ENCODE measurements at places on chromosomes 5 and 9.
A peak's percentile ranks its signal among the peaks of the same experiment; 100 is the strongest.

DNA sequence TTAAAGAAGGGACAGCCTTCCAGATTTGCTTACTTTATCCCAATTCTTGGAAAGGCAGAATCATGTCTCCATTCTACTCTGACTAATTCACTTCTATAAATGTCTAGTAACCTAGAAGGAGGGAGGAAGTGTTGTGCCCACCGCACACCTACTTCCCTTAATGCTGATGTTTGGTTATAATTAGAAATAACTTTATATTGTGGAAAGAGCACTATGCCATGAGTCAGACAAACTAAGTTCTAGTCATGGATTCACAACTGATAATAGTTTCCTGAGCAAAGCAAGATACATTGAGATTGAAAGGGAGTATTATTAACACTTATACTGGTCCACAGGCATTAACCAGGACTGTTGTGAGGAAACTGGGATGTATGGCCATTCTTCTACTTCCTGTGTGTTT, 345.9 kb upstream of the RPS23 start:
- no peak for DNase-seq

DNA sequence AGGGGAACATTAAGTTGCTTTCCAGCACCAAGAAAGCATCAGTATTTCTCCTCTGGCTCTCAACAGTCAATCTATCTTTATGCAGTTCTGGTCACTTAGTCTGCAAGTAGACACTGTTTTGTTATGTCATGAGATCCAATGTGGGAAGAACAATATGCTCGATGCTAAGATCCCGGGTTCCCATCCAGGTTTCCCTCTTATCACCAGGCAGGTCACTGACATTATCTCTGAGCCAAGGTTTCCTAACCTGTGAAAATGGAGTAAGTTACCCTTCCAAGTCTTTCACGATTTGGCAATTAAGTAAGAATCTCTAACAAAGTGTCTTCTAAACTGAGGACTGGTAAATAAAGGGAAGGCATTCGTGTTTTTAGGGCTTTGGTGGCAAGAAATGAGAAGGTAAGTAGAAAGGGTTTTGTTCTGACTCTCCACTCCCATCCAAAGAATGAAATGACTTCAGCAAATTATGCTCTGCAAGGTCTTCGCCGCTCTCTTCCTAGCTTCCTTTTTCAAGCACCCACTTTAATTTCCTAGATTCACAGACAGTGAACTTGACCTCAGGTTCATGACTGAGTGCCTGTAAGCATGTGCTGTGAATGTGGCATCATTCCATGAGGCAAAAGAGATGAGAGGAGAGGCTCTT, 86.4 kb downstream of the DCP2 start:
- no peak for DNase-seq

DNA sequence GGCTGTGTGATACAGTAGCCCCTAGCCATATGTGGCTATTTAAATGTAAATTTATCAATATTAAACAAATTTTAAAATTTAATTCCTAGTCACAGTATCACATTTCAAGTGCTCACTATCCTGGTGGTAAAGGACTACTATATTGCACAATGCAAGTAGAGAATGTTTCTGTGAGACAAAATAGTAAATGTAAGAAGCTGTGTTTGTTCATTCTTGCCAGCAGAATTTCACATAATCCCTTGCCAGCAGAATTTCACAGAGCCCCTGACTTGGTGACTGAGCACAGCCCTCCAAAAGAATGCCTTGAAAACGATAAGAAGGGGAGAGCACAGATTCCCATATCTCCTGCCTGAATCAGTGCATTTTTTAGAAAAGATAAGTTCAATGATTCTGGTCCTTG, 75.9 kb upstream of the SELENOP start:
- DNase-seq = no peak

GRCh38 chr9:124662561-124662960, 108.5 kb downstream of the NR6A1 start:
- no peak for DNase-seq

- no peak for DNase-seq
Measured at GRCh38 chr5:16757989-16758501, 141.2 kb upstream of the RETREG1 start.

DNA sequence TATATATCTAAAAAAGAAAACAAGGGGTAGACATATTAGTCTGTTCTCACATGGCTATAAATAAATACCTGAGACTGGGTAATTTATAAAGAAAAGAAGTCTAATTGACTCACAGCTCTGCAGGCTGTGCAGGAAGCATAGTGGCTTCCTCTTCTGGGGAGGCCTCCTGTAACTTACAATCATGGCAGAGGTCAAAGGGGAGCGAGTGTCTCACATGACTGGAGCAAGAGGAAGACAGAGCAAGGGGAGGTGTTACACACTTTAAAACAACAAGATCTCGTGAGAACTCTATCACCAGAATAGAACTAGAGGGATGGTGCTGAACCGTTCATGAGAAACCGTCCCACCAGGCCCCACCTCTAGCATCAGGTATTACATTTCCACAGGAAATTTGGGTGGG, 616.8 kb downstream of the TLE4 start:
- no peak for DNase-seq

GRCh38 chr5:2047341-2047927, 164.7 kb upstream of the IRX4 start:
- DNase-seq = no peak

- no peak for DNase-seq
Measured at GRCh38 chr5:180704362-180704761, 35.5 kb downstream of the OR2Y1 start.

- DNase-seq = no peak
Measured at GRCh38 chr9:133703591-133704399, 34.4 kb downstream of the SARDH start.

GRCh38 chr9:124377551-124378406, 37.5 kb downstream of the PSMB7 start:
- DNase-seq = no peak

DNA sequence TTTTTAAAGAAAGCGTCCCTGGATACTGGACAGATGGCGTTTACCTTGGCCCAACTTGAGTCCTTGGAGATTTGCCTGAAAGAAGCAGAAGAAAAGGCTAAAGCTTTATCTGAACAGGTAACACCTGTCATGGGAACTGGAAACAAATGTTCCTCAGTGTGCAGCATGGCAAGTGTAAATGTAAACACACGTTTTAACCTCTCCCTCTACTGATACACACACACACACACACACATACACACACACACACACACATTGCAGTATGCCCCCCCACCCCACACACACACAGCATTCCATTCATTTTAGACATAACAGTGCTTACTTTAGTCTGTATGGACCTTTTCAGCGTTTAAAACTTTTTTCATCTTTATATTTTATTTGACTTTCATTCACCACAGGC, 51.1 kb downstream of the CCDC192 start:
- DNase-seq = no peak

- no peak for DNase-seq
Measured at GRCh38 chr5:6606884-6607558, 25.8 kb downstream of the NSUN2 start.

- no peak for DNase-seq
Measured at GRCh38 chr5:65967288-65968066, 41.1 kb downstream of the ERBIN start.

DNA sequence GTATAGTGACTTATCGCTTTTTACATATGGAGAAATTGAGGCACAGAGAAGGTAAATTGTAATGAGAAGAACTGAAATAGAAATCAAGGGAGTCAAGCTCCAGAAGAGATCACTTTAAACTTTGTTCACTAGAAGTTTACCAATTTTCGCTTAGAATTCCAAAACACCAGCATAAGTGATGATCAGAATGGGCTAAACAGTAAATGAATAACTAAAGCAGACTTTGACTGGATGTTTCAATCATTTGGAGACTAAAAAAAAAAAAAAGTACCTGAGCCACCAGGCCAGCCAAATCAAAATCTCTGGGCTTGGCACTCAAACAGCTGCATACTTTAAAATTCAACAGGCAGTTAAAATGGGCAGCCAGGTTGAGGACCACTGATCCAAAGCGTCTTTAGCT, 38.2 kb upstream of the FYB1 start:
- no peak for DNase-seq

DNA sequence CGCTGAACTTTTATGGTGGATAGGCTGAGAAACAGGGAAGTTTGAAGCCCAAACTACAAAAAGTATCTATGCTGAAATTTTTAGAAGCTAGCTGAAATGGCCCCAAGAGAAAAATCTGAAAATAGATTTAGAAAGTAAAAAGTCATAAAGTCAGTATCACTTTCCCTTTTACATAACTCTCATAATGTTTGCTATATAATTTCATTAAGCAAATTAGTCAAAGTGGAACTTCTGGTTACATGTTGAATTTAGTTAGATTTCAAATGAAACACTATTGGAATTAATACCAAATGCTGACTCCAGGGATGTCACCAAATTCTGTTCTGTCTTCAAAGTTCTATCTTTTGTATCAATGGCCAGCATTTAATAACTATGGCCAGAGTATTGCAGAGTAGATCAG, 126.9 kb downstream of the TTC39B start:
- no peak for DNase-seq

DNA sequence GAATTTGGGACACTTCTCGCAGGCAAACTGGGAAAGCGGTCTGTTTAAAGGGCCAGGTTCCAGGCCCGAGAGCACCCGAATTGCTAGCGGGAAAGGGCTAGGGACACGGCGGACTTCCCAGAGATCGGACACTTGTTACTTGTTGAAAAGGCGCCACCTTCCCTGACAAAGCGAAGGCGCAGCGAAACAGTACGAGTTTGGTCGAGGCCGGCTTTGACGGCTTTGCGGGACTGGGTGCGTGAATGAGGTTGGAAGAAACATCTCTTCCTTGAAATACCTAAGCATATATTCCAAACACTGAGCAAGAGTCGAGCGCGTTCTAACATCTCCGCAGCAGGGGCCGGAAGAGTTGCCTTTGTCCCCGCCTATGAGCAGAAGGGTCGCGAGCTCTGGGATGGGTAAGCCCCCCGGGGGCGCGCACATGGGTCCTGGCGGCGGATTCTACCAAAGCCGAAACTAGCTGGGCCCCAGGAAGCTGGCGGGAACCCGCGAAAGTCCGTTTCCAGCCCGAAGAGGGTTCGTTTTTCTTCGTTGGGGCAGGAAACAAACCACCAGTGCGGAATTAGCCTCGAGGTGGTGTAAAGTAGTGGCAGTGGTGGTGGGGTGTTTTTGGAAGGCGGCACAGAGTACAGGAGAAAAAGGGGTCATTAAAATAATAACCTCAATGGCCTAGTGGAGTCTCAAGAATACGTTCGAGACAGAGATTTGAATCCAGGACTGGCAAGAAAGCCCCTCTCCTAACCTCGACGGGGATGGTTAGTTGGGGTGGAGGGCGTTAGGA, 1.5 kb downstream of the GDNF start:
- no peak for DNase-seq

- no peak for DNase-seq
Measured at GRCh38 chr9:111271481-111272080, 58.4 kb downstream of the OR2K2 start.

- no peak for DNase-seq
Measured at GRCh38 chr5:31741496-31741895, 102.6 kb downstream of the PDZD2 start.

- DNase-seq = no peak
Measured at GRCh38 chr9:123658792-123659191, 271.1 kb downstream of the DENND1A start.

GRCh38 chr9:130417602-130418001, 27.2 kb upstream of the ASS1 start:
- DNase-seq = no peak

- DNase-seq = peak; percentile 84
Measured at GRCh38 chr9:34611811-34612787, at the start of gene RPP25L. Gene RPP25L, minus strand, starts transcription at chr9:34612097. Its CDS starts 801 bp downstream, at chr9:34611296.

- no peak for DNase-seq
Measured at GRCh38 chr5:141672841-141673813, 8.9 kb downstream of the ARAP3 start.

DNA sequence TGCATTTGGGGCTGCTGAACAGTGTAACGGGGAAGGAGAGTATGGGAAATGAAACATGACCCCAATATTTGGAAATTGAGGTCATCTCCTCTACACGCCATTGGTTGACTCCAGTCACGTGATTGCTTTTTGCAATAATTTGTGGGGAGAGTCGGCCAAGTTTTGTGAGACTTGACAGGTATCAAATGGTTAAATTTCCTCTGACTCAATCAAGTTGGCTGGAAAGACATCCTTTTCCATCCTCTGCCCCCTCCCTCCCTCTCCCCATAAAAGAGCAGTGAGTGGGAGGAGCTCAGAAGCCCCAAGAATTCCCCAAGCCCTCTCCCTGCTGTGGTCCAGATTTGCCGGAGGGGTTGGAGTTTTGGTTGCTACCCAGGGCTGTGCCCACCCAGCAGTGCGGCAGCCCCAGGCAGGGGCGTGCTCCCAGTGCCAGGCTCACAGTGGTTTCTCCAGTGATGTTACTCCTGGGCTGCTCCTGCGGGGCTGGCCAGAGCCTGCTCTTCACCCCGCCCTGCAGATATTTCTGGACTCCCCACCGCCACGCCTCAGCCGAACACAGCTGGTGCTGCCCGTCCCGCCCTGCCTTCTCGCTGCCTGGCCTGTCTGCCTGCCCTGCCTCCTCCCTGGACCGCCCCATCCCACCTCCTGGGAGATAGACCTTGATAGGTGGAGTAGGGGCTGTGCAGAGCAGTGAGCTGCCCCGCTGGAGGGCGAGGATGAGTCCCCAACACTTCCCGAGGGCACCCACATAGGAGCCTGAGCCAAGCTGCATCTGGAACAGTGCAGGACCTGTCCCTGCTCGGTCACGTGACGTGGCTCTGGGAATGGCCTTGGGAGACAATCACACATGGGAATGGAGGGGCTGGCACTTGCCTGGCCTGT, 3.4 kb downstream of the COL5A1 start:
- no peak for DNase-seq

DNA sequence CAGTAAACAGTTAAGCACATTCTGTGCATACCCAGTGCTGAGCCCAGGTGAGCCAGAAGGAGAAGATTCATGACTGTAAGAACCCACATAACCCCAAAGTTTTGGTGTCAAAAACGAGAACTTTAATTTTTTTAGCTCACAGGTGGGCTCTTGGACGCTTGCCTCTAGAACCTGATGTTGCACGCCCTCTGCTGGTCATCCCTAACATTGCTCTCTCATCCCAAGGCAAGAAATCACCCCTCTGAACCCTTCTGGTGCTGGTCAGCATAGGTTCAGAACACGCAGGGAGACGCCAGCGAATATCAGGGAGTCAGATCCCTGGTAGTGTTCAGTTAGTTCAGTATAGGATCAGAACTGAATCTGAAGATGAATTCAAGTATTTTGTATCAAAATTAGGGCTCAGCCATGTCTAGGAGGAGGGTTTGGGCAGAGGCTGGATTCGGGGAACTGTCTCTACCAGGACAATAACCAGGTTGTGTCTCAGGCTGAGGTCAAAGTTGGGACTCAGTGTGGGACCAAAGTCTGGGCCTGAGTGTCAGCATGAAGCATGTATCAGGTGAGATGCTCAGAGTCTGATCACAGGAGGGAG, 4.1 kb upstream of the DNAJB5 start:
- peak; percentile 41 for DNase-seq

GRCh38 chr5:116395226-116395625, 179.4 kb downstream of the SEMA6A start:
- DNase-seq = no peak

- DNase-seq = no peak
Measured at GRCh38 chr9:3509926-3510325, 15.9 kb downstream of the RFX3 start.

DNA sequence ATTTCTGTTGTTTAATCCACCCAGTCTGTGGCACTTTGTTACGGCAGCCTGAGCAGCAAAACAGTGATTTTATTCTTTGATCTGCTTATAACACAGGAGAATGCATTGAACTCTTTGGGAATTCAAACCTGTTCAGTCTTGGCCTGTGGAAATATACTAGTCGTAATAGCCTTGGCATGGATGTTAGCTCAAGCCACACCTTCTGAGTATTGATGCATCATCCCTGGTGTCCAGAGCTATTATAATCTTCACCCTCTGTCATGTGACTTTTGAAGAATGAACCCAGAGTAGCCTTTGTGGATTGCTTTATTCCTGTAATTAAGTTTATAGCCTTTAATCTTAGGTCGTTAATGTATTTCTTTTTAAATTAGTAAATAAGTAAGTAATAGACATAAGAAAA, 50.8 kb upstream of the TEX48 start:
- no peak for DNase-seq
